ENCODE measurements at places on chromosomes 6 and 20.

DNA sequence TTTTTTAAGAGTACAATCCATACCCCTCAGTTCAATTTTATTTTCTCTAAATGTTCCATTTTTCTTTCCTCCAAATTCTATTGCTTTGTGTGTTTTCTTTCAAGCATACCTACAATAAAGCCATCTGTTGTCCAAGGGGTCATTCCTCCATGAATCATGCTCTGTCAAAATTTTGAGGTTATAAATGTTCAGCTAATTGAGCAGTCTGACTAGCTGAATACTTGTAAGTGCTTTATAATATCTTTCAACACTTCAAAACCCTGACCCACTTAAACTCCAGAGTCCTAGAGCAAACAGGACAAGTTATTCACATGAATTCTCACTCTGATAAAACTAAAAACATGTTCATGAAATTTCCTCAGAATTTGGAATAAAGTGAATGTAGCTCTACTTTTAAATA, 33.4 kb upstream of the EYA4 start:
- no peak for DNase-seq

GRCh38 chr6:36703982-36704381, 6.4 kb downstream of the RAB44 start:
- DNase-seq, result no peak

DNA sequence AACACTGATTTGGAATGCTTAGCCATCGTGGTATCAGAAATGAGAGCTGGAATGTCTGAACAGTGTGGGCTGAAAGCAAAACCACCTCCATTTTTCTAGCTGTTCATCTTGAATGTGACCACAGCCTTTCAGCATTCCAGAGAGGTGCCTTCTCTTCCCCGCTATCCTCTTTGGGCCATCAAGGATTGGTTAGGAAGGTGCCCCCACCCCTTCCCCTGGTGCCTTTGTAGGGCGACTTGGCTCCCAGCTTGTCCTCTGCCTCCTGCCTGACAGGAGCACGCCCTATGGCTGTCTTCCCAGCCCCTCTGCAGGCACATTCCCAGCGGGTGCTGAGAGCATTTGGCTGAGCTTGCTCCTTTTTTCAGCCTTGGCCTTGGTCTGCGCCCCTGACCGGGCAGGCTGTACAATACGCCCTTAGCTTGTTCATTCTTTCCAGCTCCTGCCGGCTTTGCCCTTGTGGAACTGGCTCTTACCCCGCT, 97.5 kb downstream of the ARMC2 start:
- DNase-seq, result no peak

- no peak for DNase-seq
Observed at GRCh38 chr6:75025371-75025770, 180.5 kb downstream of the COL12A1 start.

GRCh38 chr6:134195164-134195906, 122.6 kb downstream of the SGK1 start:
- DNase-seq, result no peak

Measured in amniotic stem cell (primary cell).